ENCODE measurements at places on chromosomes 6 and 20. TPM values are rescaled to one million over a fixed set of nuclear protein-coding genes. Genes with fewer than 3 reads are reported as not detected.

CST3 gene
- total RNA-seq: 1,066 TPM

MUCL3 gene
- total RNA-seq: not detected

CCDC170 gene
- 0.15 TPM for total RNA-seq

TMEM200A gene
- 0.07 TPM for total RNA-seq

BCAS1 gene
- not detected for total RNA-seq

THBS2 gene
- 44.2 TPM for total RNA-seq

NKX2-2 gene
- total RNA-seq: not detected

NMBR gene
- not detected for total RNA-seq

PRKN gene
- total RNA-seq: 22.7 TPM

MAFB gene
- total RNA-seq: 18.9 TPM

KIFC1 gene
- 6.1 TPM for total RNA-seq

DCBLD1 gene
- total RNA-seq: 3.9 TPM

CALHM6 gene
- 40.8 TPM for total RNA-seq
